ENCODE measurements at places on chromosomes 3 and 15.
A peak's percentile ranks its signal among the peaks of the same experiment; 100 is the strongest.

- DNase-seq, result peak; percentile 25
Observed at GRCh38 chr3:51384055-51384725, 901 bp upstream of the MANF start.

DNA sequence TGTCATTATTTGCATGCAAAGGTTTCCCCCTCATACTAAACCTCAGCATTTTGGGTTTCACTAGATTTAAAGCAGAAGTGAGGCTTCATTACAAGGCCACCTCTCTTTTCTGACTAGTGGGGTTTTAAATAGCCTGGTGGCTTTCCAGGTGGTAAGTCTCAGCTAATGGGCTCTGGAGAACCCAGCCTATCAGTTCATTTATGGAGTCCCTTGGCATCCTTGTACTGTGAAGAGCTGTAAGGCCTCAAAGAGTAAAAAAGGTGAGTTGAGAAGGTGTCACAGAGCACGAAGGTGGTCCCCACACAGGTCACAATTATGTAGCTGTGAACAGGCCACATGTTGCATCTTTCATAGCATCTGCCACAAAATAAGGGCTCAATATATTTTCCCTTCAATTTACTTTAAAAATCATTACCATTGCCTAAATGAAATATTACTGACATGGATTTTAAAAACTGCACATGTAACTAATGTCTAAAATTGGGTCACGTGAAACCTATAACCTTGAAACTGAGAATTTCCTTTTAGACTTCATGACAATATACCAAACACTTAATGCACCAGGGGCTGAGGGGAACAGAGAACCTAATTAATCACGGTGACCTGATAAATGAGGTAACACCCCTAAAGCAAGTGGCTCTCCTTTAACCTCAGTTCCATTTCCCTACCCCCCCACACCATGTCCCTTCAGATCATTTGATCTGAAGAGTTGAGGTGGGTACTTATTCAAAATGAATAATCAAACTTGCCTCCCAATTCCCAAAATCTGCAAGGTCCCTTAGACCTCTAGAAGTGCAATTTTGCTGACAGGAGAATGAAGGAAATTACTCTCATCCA is 1.3 kb downstream of the NGLY1 start:
- DNase-seq, result peak; percentile 21

- DNase-seq, result no peak
Observed at GRCh38 chr3:72412340-72412956, 435.8 kb downstream of the SHQ1 start.

- no peak for DNase-seq
Observed at GRCh38 chr3:3241596-3241995, 62.1 kb upstream of the CRBN start.

GRCh38 chr15:62940755-62941361 is 101.7 kb upstream of the TPM1 start:
- DNase-seq, result no peak

DNA sequence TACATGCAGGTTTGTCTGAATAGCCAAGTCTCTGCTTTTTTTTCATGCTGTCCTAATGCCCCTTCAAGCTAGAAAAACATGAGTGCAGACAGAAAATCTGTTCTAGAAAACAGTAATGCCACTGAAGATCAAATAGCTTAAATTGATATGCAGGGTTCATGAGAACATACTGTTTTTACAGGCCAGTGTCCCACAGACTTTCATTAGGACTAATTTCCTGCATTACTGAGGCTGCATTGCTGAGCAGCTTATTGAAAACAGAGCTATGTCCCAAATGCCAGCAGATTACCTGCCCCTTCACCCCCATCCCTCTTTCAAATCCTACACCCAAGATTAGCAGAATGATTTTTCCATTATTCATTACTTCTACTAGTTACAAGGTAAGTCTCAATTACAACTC is 665 bp downstream of the TM4SF18 start:
- DNase-seq, result no peak

GRCh38 chr15:100668348-100668745 is 66.0 kb downstream of the ASB7 start:
- no peak for DNase-seq

DNA sequence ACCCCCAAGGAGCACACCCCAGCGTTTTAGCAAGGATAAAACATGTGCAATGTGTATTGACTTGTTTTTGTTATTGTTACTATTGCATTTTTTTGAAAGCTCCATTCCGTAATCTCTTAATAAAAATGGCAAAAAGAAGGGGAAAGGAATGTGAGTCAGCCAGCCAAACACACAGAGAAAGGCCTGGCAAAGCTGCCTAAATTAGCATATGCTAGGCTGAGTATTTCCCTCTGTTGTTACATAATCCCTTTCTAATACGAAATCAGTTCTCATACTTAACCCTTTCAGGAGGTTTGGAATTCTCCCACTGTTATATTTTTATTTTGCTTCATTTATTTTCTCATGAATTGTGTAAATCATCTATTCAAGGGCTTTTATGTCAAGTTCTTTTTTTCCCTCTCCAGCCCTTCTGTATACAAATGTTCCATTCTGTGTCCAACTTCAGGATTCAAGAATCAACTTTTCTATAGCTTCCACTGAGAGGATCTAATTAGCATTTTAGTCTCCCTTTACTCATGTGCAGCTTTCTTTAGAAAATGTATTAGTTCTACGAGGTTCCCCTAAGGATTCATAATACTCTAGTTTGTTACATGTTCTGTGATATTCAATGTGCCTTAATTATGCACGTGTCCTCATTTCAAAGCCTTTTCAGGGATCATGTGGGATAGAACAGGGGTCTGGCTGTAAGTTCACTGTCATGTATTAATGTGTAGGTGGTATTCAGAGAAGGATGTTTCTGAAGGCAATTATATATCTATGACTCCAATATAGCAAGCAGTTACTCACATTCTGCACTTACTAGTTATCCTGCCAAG is 9.2 kb downstream of the CADM2 start:
- no peak for DNase-seq

DNA sequence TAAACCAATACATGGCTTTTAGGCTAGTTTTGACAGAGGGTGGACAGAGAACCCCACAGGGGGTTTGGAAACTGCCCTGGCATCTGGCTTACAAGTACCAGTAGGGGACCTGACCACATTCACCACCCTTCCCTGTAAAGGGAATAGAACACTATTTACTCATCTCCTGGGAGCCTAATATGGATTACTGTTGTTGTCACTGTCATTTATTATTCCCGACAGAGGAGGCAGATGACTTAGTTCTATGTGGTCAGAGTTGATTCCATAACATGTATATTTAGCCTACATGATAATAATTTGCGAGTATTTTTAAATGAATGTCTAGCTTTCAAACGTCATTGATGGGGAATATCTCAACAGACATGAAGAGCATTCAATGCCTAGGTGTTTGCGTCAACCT is 15.9 kb downstream of the ZBTB38 start:
- DNase-seq, result no peak

DNA sequence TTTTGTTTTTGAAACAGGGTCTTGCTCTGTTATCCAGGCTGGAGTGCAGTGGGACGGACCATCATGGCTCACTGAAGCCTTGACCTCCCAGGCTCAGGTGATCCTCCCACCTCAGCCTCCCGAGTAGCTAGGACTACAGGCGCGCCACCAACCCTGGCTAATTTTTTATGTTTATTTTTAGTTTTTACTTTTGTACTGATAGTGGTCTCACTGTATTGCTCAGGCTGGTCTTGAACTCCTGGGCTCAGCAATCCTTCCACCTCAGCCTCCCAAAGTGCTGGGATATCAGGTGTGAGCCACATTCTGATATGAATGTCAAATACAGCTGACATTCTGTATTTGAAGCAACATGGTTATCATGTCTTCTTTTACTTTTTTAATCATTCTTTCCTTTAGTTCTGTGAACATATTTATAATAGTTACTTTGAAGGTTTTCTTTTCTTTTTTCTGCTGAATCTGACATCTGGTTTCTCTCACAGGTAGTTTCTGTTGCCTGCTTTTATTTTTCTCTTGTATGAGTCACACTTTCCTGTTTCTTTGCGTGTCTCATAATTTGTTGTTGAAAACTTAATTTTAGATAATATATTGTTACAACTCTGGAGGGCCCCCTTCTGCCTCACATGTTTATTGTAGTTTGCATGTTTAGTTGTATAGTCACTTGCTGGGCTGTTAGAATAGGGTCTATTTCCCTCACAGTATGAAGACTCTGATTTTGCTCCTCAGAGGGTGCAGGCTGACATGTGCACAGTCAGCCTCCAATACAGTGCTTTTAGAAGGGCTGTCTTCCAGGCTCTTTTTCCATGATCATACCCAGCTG is 8.4 kb upstream of the CNTN4 start:
- DNase-seq, result no peak
